Activated naive CD4-positive, alpha-beta T cell treated with anti-CD3 and anti-CD28 coated beads, Interleukin-2, amount 50 U/mL, for 72 hours (primary cell): ENCODE measurements at places on chromosomes 16 and 17.

- DNase-seq = no peak
Measured at GRCh38 chr17:7790150-7790549, 43.9 kb upstream of the KDM6B start.

DNA sequence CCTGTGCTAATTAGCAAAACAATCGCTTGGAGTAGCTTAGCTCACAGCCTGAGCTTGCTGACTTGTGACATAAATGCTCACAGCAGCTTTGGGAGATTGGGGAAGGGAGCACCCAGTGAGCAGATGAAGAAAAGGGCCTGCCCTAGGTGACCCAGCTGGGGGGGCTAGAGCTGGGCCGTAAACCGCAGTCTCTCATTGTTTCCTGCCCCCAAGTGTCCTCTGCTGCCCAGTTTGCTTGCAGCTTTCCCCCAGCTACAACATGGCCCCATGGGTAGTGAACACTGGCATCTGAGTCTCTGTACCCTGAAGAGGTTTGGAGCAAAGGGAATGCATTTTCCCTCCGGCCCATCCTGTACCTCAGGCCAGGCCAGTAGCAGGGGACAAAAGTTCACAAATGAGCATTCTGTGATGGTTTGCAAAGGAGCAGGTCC, 349.4 kb downstream of the SLC39A11 start:
- no peak for DNase-seq

DNA sequence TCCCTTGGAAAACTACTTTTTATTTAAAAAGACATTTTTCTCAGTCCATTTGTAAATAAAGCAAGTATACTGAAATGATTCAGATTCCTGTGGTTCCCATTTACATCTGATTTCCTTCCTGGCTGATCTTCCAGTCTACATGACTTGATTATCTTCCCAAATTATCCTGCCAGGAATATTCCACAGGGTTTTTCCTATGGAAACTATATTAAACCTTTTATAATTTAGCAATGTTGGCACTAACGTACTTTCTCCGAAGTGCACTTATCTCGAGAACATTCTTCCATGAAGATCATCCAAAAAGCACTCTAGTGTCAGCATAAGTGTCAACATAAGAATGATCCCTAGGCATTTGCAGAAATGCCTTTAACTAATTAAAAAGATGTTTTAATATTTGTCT, 347.7 kb upstream of the KIF2B start:
- no peak for DNase-seq

DNA sequence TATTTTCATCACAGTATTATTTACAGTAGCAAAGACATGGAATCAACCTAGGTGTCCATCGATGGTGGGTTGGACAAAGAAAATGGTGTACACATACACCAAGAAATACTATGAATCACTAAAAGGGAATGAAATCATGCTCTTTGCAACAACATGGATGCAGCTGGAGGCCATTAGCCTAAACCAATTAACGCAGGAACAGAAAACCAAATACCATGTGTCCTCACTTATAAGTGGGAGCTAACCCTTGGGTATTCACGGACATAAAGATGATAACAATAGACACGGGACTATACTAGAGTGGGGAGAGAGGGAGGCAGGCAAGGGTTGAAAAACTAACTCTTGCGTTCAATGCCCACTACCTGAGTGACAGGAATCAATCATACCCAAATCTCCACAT, 41.0 kb downstream of the MRPS23 start:
- no peak for DNase-seq

DNA sequence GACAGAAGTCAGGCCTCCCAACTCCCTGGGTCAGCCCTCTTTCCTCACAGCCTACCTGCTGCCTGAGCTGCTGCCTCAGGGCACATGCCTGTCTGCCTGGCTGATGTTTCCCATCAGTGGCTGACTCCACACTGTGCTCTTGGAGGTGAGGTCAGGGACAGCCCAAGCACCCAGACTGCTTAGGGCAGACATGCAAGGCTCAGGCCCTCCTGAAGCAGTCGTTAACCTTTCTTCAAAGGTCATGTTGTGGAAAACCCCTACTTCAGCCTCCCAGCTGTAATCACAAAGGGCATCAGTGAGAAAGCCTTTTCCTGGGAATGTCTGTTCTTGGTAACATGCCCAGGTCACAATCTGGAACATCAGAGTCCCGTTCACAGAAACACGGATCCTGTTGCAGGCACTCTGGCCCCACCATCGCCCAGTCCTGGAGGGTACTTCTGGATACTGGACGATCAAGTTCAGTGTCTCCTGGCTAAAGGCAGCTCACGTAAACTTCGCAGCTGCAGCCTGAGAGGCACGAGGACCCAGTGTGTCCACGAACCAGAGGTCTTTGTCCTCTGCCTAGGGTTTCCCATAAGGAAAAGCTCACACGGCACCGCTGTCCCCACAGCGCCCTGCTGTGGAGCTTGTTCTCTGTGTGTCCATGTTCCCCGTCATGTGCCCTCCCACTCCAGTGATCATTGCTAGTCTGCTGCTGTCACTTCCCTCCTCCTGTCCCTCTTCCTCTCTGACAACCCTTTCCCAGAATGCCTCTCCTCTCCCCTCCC, 54.9 kb downstream of the GNAO1 start:
- DNase-seq = no peak

DNA sequence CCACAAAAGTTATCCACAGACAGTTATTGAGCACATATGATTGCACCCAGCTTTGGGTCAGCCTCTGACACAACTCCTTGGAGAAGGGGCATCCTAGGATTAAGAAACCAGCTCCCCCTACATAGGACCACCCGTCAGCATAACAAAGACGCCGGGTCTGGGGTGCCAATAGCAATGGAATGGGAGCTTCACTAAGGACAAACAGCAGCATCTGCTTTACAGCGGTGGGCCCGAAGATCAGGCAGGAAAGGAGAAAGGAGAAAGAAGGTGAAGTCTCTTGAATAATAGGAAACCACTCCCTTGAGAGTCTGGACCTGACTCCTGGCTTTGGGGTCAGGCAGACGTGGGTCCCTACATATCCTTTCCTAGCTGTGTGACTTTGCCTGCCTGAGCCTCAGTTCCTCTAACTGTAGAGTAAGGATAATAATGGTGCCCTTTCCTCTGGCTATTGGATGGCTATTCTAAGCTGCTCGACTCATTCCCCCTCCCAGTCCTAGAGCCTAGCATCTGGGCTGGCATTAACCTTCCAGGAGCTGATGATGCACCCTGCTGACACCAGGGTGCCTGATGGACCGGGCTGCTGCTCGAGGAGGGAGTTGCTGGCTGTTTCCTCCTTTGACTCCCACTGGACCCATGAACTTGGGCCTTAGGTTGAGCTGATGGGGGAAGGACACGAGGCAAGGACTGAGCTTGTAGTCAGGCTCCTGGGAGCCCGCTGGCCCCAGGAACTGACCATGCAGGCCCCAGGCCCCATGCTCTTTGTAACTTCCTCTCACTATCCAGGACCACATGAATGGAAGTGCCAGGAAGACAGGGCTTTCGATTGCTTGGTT, 94.2 kb downstream of the C16orf78 start:
- peak; percentile 41 for DNase-seq

GRCh38 chr17:17354560-17355349, 51.6 kb downstream of the NT5M start:
- peak; percentile 81 for DNase-seq

- no peak for DNase-seq
Measured at GRCh38 chr16:57957673-57958392, 13.1 kb downstream of the CNGB1 start.

- peak; percentile 39 for DNase-seq
Measured at GRCh38 chr17:79945591-79946255, 89.9 kb downstream of the TBC1D16 start.

DNA sequence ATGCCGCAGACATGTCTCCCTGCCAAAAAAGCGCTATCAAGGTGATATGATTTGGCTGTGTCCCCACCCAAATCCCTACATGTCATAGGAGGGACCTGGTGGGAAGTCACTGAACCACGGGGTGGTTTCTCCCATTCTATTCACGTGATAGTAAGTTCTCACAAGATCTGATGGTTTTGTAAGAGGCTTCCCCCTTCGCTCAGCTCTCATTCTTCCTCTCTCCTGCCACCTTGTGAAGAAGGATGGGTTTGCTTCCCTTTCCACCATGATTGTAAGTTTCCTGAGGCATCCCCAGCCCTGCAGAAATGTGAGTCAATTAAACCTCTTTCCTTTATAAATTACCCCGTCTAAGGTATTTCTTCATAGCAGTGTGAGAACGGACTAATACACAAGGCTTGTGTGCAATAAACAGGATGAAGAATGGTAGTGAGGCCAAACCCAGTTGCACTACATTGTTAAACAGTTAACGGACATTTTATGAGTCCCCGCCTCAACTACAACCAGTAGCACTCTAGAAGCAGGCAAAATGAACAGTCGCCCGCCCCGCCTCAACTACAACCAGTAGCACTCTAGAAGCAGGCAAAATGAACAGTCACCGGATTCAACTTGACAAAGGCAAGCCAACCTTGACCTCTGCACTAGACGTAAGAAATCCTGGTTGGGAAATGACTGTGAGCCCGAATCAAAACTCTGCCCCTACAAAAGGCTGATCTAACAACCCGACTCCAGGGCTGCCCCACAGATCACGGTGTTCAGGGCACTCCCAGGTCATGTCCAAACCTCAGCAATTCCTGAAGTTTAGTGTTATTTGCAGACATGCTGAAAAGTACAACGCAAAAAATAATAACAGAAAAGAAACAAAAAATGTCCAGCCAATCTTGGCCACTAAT, 26.3 kb downstream of the VPS53 start:
- no peak for DNase-seq

- no peak for DNase-seq
Measured at GRCh38 chr16:67429799-67430503, 970 bp upstream of the HSD11B2 start.

GRCh38 chr17:17568772-17569195, 22.7 kb downstream of the PEMT start:
- DNase-seq = no peak

DNA sequence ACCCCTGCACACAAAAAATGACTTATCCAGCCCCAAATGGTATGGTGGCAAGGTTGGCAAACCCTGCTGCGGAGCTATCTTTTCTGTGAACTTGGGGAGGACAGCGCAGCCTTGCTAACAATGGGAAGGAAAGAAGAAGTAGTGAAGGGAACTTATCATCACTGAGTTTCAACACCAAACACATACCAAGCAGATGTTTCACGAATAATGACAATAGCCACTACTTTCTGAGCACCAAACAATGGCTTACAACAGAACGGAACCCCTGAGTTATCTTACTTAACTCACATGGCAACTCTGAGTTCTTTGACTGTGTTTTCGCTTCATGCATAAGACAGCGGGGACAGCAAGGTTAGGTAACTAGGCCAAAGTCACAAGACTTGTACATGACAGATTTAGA, 148.9 kb downstream of the XYLT1 start:
- no peak for DNase-seq

GRCh38 chr16:65024767-65025178, 97.1 kb downstream of the CDH11 start:
- no peak for DNase-seq

DNA sequence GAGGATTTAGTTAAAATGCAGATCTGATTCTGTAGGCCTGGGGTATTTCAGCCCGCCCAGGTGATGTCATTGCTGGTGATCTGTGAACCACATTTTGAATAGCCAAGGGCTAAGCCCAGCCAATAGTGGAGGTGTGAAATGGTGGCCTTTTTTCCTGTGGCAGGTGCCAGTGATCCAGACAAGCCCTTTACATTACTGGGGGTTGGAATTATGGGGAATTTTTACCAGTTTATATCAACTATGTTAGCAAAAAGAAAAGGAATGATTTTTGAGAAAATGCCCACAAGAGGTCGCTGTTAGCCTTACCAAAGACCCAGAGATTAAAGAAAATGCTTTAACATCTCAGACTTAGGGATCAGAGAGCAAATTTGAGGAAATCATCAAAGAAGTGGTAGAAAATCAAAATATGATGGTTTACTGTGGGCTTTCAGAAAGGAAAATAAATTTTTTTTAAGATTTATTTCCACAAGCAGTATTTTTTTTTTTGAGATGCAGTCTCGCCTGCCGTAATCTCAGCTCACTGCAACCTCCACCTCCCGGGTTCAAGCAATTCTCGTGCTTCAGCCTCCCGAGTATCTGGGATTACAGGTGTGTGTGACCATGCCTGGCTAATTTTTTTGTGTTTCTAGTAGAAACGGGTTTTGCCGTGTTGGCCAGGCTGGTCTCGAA, 3.9 kb downstream of the VPS35L start:
- no peak for DNase-seq

- DNase-seq = no peak
Measured at GRCh38 chr17:49959183-49959935, 9.6 kb upstream of the DLX4 start.

GRCh38 chr16:80027007-80027965, 426.7 kb upstream of the MAF start:
- peak; percentile 46 for DNase-seq

DNA sequence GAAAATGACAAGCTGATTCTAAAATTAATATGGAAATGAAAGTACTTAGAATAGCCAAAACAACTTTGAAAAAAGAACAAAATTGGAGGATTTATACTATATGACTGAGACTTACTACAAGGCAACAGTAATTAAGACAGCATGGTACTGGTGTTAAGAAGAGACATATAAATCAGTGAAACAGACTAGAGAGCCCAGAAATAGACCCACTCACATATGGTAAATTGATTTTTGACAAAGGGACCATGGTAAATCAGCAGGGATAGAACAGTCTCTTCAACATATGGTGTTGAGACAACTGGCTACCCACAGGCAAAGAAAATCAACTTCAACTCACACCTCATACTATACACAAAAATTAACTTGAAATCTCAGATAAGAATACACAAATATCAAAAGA, 12.9 kb downstream of the CMC2 start:
- no peak for DNase-seq

DNA sequence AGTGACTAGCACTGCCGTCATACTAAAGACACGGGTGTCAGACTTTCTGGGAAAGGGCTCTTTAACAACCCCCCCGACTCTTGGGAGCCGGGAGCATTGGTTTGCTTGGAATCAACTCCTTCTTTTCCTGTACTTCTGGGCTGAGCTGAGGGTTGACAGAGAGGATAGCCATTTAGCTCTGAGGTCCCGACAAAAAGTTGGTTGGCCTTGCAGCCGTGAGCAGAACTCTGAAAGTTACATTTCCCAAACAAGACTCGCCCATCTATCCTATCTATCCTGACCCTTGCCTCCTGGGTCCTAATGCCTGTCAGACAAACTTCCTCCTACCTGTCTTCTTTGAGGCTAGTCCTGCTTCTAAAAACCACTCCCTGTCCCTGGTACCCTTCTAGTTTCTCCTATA, 460.8 kb upstream of the TOM1L1 start:
- no peak for DNase-seq

GRCh38 chr16:8899709-8900317, 17.7 kb downstream of the LITAFD start:
- no peak for DNase-seq

DNA sequence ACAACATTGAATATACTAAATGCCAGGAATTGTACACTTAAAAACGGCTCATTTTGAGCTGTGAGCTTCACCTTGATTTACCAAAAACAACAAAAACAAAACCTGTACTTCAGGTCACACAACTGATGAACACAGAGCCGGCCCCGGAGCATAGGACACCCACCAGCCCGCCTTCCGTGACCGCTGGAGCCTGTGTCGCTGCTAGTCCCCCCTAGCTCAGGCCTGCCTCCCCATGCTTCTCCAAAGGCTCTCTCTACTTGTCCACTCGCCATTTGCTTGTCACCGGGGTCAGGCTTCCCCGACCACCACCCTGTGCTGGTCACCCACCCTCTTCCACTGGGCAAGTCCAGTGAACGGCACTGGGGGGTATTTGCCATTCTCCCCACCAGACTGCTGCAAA, 113.8 kb upstream of the TNRC6C start:
- no peak for DNase-seq
